GM23338 (cell line): ENCODE measurements at places on chromosomes 12 and 14. TPM values are rescaled to one million over a fixed set of nuclear protein-coding genes. Genes with fewer than 3 reads are reported as not detected.

PTPN21 gene
- 5.2 and 5.6 TPM in 2 replicates for total RNA-seq

SLC7A8 gene
- 105 and 117 TPM in 2 replicates for total RNA-seq

C12orf50 gene
- 0.03 TPM in 1 of 2 replicates, not detected in the other for total RNA-seq

BDKRB2 gene
- 0.14 and 0.54 TPM in 2 replicates for total RNA-seq

SINHCAF gene
- 569 and 581 TPM in 2 replicates for total RNA-seq

TAS2R42 gene
- total RNA-seq: 0.38 TPM in 1 of 2 replicates, not detected in the other

C3AR1 gene
- total RNA-seq: not detected in 2 replicates

GLI1 gene
- 16.1 and 18.1 TPM in 2 replicates for total RNA-seq

ATP5F1B gene
- 706 and 763 TPM in 2 replicates for total RNA-seq

A2M gene
- not detected in 2 replicates for total RNA-seq

LIMA1 gene
- total RNA-seq: 26.3 and 29.6 TPM in 2 replicates

LRP1-AS gene
- not detected in 2 replicates for total RNA-seq

LRRK2 gene
- total RNA-seq: 0.24 and 0.35 TPM in 2 replicates

C12orf56 gene
- 4.6 and 9.3 TPM in 2 replicates for total RNA-seq

DIO3 gene
- total RNA-seq: 0.28 TPM in 1 of 2 replicates, not detected in the other

AKT1 gene
- 74.3 and 78.7 TPM in 2 replicates for total RNA-seq

GMPR2 gene
- total RNA-seq: 60.6 and 67.0 TPM in 2 replicates

AMDHD1 gene
- 0.19 and 0.21 TPM in 2 replicates for total RNA-seq

ENDOU gene
- not detected in 2 replicates for total RNA-seq

RAD52 gene
- total RNA-seq: 12.5 and 21.3 TPM in 2 replicates

B4GALNT3 gene
- 15.8 and 31.3 TPM in 2 replicates for total RNA-seq
